ENCODE measurements at places on chromosomes 7 and 10. TPM values are rescaled to one million over a fixed set of nuclear protein-coding genes. Genes with fewer than 3 reads are reported as not detected.

ZNF12 gene
- total RNA-seq: 22.1 TPM

GNG11 gene
- total RNA-seq: 3.9 TPM

MAT1A gene
- total RNA-seq: not detected

C7orf57 gene
- 0.52 TPM for total RNA-seq

SORBS1 gene
- 1.0 TPM for total RNA-seq

DNA sequence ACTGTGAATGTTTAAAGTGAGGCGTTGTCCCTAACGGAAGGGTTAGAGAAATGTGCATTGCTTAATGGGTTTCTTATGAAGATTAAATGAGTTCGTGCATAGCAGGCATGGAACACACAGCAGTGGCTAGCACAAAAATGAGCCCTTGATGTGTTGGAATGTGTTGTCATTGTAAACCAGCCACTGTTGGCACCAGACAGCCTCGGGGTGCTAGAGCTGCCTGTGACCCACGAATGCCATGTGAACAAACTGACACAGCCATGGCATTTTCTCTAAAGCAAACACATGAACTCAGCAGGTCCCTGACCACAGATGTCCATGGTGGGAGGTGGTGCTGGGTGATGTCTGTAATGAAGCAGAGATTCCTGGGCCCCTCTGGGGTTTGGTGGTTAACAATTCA is 111.1 kb upstream of the DPP6 start:
- no peaks in the 10 kb centered on the region for H3K4me1 ChIP-seq
- no peaks in the 10 kb centered on the region for H3K27me3 ChIP-seq
- H3K27ac ChIP-seq: no peak overlapping the region

DNA sequence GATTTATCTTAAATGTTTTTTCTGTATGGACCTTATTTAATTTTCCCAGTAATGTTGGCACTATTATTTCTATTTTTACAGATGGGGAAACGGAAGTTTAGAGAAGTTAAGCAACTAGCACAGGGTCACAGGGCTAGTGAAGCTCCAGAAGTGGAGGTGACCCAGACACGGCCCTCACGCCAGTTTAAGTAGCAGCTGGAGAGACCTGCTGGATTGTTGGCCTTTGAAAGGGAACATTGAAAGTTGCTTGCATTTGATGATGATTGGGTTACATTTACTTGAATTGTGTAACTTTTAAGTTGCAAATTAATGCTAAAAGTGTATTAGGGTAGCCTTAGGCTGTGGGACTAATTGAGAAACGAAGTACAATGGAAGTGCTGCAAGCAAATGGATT is 25.6 kb downstream of the CDK14 start:
- no peaks in the 10 kb centered on the region for H3K27me3 ChIP-seq
- H3K4me3 ChIP-seq: no peak overlapping the region
- no peak for DNase-seq
- H3K36me3 ChIP-seq: no peaks in the 10 kb centered on the region
- H3K4me1 ChIP-seq: peaks cover 49% of the 10 kb centered on the region

- no peak for DNase-seq
- peaks cover 39% of the 10 kb centered on the region for H3K27me3 ChIP-seq
Measured at GRCh38 chr10:125626671-125627070, 56.3 kb downstream of the TEX36 start.

DNA sequence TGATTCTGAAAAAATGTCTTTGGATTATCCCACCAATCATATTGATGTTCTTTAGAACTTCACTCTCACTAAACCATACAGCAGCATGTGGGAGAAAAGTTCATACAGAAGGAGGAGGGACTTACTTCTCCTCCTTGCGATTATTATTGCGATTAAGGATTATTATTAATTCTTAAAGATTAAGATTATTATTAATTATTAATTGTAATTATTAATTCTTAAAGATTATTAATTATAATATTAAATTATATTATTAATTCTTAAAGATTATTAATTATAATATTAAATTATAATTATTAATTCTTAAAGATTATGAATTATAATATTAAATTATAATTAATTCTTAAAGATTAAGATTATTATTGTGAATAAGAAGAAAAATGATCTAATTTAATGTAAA is 80.5 kb downstream of the MACC1 start:
- DNase-seq: no peak
- no peaks in the 10 kb centered on the region for H3K36me3 ChIP-seq
- no peak overlapping the region for H3K27ac ChIP-seq
- H3K4me3 ChIP-seq: no peak overlapping the region
- no peaks in the 10 kb centered on the region for H3K4me1 ChIP-seq
- H3K27me3 ChIP-seq: no peaks in the 10 kb centered on the region

DNA sequence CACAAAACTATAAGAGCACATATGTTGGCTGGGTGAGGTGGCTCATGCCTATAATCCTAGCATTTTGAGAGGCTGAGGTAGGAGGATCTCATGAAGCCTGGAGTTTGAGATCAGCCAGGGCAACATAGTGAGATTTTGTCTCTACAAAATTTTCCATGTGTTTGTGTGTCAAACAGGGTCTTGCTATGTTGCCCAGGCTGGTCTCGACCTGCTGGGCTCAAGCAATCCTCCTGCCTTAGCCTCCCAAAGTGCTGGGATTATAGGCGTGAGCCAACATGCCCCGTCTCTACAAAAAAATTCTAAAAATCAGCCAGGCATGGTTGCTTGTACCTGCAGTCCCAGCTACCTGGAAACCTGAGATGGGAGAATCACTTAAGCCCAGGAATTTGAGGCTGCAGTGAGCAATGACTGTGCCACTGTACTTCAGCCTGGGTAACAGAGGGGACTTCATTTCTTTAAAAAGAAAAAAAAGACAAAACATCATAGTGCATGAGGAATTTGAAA is 28.3 kb downstream of the FZD9 start:
- DNase-seq: no peak
- no peak overlapping the region for H3K4me3 ChIP-seq
- H3K36me3 ChIP-seq: peaks cover 99% of the 10 kb centered on the region

All from MCF 10A (cell line).